ENCODE measurements at places on chromosomes 1 and 21.

DNA sequence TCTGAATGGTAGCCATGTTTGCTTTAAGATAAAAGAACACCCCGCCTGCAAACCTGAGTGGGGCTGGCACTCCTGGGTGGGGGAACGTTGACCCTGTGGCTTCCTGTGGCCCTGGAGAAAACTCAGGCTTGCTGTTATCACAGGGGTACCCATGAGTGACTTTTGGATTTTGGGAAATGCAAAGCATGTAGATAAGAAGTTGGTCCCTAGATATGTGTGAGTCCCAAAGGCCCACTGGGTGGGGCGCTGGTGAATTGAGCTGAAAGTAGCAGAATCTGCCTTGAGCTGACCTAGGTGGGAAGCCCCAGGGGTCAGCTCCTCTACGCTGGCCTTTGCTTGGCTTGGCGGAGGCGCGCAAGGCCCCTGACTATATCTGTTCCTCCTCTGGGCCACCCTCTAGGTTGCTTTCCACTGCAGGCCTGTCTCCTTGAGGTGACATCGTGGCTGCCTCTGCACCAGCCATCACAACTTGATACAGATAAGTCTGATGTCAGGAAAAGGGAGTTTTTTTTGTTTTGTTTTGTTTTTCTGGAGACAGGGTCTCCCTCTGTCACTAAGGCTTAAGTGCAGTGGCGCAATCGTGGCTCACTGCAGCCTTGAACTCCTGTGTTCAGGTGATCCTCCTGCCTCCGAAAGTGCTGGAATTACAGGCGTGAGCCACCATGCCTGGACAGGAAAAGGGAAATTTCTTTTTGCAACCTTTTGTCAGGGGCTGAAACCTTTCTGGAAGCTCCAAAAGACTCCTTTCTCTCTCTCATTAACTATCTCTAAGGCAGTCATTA is 72.2 kb downstream of the AGPAT3 start:
- DNase-seq, result no peak

GRCh38 chr1:20470194-20470593 is 15.8 kb downstream of the CAMK2N1 start:
- DNase-seq, result no peak

DNA sequence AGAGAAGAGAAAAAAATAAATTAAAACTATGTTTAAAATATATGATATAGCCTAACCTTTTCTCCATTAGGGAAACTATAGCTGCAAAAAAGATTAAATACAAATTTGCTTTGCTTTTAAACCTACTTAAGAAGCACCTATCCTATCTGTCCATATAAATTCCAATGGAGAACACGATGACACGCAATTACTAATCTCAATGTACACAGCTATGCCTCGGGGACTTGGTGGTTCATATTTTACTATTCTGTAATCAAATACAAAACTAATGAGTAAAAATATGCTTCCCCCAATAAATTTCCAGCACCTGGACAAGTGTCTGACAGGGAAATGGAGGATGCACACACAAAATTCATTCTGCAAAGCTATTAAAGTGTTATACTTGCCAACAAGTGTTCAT is 386.4 kb downstream of the LMO4 start:
- DNase-seq, result no peak

GRCh38 chr1:12035312-12035711 is 16.0 kb downstream of the MIIP start:
- DNase-seq, result no peak

DNA sequence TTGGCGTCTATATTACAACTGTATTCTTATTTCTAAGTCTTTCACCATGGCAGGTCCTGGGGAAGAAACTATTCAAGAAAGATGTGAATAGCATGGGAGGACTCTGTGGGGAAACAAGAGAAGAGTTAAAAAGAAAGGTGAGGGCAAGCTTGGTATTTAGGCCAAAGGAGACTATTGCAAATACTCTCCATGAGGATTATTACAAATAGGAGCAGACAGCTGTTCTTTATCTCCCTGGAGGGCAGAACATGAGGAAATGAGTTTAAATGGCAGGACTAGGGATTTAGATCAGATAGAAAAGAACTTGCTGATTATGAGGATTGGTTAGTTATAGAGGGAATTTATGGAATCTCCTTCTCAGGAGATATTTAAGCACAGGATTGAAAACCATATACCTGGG is 186.8 kb downstream of the CDC7 start:
- DNase-seq, result no peak

GRCh38 chr1:241357366-241358340 is 648 bp upstream of the RGS7 start:
- DNase-seq, result no peak

- DNase-seq, result no peak
Observed at GRCh38 chr1:181100015-181100905, 11.8 kb downstream of the IER5 start.

DNA sequence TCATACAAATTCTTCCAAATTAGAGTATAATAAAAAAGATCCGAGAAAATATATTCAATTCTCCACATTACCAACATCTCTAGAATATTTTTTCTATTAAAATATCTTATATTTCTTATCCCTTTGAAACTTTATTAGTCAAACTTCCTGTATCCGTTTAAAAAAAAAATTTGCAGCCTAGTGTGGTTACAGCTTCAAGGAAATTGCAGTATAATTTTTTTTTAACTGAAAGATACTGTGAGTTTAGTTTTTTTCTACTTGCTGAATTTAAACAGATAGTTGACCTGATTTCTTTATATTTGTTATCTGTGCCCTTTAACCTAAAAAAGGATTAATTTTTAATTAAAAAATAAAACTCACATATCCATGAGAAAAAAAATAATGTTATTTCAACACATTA is 1.5 kb downstream of the RGS18 start:
- DNase-seq, result no peak

- no peak for DNase-seq
Observed at GRCh38 chr1:98086156-98086555, 165.3 kb upstream of the DPYD start.

DNA sequence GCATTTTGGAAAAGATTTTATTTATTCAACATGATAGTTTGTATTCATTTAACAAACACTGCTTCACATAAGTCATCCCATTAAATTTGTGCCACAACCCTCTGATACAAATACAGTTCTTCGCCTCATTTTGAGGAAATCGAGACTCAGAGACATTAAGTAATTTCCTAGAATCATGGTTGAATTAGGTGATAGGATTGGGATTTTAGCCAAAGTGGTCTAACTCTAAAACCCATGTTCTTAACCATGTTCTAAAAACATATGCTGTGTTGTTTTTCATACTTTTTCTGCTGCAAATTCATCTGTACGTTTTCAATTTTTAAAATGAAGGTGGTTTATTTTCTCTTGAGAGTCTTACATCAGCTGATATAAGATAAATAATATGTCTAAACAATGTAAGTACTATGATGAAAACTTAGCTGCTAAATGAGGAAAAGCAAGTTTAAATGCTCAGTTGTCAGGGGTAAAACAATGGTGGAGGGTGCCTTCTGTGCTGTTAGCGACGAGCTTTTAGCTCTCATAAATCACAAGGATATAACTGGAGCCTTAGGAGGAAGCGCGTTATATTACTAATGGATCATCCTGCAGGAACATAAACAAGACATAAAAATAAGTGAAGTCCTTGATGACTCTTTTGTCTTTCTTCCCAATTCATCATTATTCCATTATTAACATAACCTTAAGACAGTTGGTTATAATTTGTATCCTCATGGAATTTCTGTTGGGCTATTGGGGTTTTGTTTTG is 97.7 kb downstream of the CACHD1 start:
- DNase-seq, result no peak

All from AG09319 (cell line).